Stimulated activated CD8-positive, alpha-beta memory T cell treated with anti-CD3 and anti-CD28 coated beads, Interleukin-4, amount 100 ng/mL, for 48 hours (primary cell): ENCODE measurements at places on chromosomes 5 and 9.

DNA sequence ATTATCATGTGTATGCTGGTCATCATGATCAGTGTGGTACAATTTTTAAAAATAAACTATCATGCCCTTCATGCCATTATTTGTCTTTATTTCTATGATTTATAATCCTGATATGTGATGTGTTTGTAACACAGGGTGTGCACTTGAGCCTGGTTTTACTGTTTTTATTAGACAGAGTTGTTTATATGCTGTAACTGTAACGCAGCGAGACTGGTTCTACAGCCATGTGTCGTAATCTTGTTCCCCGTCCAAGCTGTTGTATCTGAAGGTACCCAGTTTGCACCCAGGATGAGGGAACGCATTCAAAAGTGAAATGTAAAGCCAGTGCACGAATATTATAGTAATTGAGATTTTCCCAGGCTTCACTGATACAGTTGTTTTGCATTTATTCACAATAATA is 28.2 kb downstream of the SNX18 start:
- no peak for DNase-seq

DNA sequence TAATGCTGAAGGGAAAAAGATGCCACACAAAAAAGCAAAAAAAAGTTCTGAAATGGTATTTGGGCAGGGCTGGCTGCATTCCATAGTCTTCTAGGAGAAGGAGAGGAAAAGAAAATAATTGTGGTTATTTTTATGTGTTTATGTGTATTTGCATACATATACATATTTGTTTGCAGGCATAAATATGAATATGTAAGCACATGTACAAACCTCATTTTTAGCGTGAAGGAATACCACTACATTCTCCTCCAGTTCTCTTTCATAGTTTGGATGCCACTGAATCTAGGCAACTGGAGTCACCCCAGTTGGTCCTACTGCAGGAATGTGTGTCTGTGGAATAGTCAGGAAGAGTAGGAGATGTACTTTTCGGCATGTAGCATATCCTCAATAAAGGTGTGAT is 181.1 kb downstream of the YTHDC2 start:
- DNase-seq = no peak

GRCh38 chr9:23117616-23118015 is 671.0 kb downstream of the DMRTA1 start:
- DNase-seq = no peak

- no peak for DNase-seq
Observed at GRCh38 chr9:5614192-5614591, 14.7 kb upstream of the RIC1 start.

DNA sequence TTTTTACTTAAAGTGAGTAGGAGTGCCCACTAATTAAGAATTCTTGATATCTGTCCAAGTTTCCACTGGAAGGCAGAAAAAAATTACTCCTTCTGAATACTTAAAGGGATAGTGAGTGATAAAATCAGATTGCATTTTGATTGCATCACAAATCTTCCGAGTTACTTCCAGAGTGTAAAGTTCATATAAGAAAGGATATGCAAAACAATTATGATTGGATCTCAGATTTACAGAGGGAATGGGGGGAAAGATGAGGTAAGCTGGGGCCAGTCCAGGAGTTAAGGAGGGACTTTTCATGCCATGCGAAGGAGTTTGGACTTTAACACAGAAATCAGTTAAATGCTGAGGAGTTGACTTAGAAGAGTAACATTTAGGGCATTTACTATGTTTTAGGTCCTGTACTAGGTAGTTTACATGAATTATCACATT is 9.3 kb upstream of the RNF145 start:
- no peak for DNase-seq

DNA sequence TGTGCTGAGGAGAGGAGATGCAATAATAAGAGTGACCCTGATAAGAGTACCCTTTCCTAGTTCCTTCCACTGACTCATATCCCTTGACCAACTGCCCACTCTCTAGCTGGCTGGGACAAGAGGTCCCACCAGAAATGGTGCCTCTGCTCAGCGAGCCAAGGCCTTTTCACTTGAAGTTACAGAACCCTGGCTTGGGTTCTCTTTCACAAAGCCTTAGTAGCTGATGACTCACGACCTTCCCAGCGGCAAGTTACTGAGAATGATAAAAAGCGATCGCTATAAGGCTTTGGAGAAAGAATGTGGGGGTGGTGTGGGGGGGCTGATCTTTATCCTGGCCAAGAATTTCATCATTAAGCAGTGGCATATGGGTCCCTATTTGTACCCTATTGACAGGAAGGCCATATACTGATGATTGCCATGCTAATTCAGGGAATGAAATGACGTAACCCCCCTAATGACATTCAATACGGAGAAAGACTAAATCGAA is 90.3 kb downstream of the FBXO38 start:
- DNase-seq = no peak

DNA sequence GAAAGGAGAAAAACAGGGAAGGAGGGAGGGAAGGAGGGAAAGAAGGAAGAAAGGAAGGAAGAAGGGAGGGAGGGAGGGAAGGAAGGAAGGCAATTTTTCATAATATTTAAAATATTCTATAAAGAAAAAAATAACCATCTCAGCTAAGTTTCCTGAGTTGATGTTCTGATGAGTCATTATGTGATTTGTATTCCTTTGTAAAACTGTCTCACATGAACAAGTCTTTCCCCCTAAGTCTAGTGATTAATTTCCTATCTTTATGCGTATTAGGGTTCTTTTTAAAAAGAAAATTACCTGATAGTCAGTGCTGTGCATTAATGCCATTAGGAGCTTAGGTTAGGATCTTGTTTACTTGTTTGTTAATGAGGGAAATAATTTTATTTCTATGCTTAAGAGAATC is 94.1 kb downstream of the RASEF start:
- DNase-seq = no peak

- no peak for DNase-seq
Observed at GRCh38 chr9:450561-450960, 235.9 kb downstream of the DOCK8 start.

DNA sequence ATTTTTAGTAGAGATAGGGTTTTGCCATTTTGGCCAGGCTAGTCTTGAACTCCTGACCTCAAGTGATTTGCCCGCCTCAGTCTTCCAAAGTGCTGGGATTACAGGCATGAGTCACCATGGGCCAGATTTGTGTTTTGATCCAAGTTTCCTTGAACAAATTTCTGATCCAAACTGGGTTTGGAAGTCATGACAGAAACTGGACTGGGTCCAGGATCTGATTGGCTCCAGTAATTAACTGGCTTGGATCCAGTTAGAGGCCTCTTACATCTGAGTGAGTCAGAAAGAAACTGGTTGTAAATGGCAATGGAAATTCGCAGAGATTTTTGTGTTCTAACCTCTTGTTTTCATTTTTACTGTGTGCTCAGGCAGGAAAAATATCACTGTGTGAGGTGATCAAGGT is 141.6 kb downstream of the SLC25A46 start:
- no peak for DNase-seq

GRCh38 chr5:122073018-122073417 is 5.0 kb downstream of the LOX start:
- no peak for DNase-seq

DNA sequence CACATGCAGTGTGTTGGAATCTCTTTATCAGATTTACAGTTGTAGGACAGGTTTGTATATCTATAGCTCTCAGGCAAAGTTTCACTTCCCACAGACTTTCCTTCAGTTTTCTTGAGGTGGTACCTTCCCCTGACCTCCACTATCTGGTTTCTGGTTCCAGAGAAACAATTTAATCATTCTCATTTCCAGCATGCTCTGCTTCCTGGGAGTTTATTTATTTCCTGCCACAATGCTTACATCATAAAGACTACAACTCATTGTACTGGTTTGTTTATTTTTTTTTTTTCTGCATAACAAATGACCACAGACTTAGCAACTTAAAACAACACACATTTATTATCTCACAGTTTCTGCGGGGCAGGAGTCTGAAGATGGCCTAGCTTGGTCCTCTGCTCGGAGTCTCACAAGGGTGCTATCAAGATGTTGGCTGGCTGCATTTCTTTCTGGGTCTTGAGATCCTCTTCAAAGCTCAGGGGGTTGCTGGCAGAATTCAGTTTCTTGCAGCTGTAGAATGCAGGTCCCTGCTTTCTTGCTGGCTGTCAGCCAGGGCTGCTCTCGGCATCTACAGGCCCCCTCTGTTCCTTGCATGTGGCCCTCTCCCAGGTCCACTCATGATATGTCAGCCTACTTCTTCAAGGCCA is 247.7 kb downstream of the ENC1 start:
- no peak for DNase-seq

GRCh38 chr5:96000308-96000707 is 38.7 kb upstream of the ELL2 start:
- DNase-seq = no peak

- DNase-seq = no peak
Observed at GRCh38 chr9:14326264-14326826, 12.4 kb upstream of the NFIB start.

GRCh38 chr9:70594386-70594944 is 180.0 kb upstream of the KLF9 start:
- DNase-seq = no peak

DNA sequence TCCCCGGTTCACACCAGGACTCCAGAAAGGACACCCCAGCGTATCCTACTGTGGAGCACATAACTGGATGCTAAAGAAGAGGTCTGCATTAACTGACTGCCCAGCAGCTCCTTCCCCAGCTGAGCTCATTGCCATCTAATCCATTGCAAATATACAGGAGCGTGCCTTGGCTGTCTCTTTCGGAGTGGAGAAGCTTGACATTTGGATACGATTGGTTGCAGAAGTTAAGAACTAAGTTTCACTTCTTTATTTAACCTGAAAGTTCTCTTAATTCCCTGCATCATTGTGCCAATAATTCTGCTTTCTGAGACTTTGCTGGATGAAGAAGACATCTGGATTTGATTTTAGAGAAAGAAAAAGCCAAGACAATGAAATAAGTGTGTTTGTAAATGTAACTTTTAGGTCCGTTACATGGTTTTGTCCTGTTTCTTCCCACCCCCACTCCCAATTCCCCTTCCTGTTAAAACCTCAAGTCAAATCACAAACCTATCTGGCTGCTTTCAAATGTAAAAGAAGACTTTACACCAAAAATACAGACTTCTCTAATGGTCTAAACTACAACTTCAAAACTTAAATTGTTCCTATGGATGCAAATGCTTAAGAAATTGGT is 33.9 kb downstream of the TAS2R1 start:
- no peak for DNase-seq

GRCh38 chr9:124623966-124624734 is 117.0 kb upstream of the NR5A1 start:
- DNase-seq = no peak

GRCh38 chr5:31682851-31683250 is 43.9 kb downstream of the PDZD2 start:
- no peak for DNase-seq

DNA sequence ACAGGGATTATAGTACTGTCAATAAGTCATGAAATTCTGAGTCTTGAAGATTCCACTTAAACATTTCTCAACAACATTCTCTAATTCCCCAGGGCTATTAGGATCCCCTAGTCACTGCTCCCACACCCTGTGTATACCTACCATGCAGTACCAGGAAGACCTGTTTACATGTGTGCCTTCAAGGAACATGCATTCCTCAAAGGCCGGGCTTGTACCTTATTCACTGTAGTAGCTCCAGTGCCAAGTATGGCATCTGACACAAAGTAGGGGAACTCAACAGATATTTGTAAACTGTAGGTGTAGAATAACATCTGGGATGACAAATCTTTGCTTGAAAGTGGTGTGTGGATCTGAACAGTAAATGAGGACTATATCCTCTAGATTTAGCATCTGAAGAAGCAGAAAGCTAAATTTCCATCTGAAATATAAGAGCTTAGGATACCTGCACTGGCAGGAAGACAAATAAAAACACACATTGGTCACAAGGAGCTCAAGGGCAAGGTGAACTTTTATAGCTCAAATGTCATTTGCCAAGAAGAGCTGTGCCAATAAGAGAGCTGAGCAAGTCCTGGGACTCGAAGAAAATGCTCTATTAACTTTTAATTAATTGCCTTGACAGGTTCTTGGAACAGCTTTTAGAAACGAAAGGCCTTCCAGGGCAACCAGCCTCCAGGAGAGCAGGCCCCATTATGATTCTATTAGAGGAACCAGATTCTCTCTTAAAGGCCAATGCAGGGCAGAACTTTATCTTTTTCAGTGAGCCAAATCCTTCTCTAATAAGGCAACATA is 52.3 kb upstream of the MYOT start:
- DNase-seq = no peak

- no peak for DNase-seq
Observed at GRCh38 chr5:165781738-165782137, 2276.3 kb downstream of the MAT2B start.
